ENCODE measurements at places on chromosomes 12 and 14.

GRCh38 chr12:19515179-19515578 lies 75.9 kb downstream of the AEBP2 start:
- DNase-seq, result no peak

DNA sequence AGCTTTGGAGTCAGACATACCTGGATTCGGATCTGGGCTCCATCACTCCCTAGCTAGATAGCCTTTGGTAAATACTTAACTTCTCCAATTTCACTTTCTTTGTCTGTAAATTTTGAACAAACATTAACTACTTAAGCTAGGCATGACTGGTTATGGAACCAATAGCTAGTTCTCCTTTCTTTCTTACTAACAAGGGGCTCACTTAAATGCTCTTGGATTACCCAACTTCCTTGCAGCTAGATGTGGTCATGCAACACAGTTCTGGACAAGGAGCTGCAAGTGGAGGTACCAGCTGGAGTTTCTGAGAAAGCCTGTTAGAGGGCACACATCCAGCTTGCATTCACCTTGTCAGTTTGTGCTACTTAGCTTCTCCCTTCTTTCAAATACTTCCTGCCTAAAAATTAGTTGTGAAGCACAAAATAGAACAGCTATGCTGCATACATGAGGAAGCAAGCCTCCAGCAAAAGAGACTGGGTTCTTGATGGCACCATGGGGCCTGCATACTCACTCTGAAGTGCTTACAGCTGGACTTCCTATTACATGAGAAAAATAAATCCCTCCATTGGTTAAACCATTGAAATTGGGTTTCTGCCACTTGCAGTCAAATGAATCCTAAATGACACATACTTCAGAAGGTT lies 210.1 kb upstream of the EEA1 start:
- no peak for DNase-seq

GRCh38 chr12:51390457-51390856 lies 749 bp downstream of the GALNT6 start:
- no peak for DNase-seq

GRCh38 chr14:33045760-33046159 lies 107.1 kb downstream of the NPAS3 start:
- DNase-seq, result no peak

GRCh38 chr14:49545716-49546115 lies 40.5 kb downstream of the RPS29 start:
- no peak for DNase-seq

- DNase-seq, result no peak
Observed at GRCh38 chr14:40762685-40763084, 844.0 kb upstream of the LRFN5 start.

DNA sequence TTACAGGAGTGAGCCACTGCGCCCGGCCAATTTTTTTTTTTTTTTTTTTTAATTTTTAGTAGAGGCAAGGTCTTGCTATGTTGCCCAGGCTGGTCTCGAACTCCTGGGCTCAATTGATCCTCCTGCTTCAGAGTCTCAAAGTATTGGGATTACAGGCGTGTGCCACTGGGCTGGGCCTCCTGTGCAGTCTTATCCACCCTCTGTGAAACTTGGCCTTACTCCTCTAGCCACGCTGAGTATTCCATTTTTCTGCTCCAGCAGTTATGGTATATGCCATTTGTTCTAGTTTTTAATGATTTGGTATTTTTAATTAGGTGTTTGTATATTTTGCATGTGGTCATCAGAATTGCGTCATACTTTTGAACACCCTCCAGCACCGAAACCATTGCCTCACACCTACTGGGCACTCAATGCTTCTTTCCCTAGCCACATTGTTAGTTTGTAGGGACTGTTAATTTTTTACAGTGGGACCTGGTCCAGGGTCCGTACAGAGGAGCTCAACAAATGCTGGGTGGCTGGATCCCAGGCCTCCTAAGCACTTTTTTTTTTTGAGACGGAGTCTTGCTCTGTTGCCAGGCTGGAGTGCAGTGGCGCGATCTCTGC lies 11.4 kb downstream of the RIOX1 start:
- no peak for DNase-seq
